ENCODE measurements at places on chromosomes 3 and 15.

GRCh38 chr3:67381667-67382272 lies 272.6 kb downstream of the SUCLG2 start:
- peak; percentile 5 for DNase-seq

- no peak for DNase-seq
These were observed 205.7 kb upstream of the ROBO1 start for GRCh38 chr3:79973482-79973881.

DNA sequence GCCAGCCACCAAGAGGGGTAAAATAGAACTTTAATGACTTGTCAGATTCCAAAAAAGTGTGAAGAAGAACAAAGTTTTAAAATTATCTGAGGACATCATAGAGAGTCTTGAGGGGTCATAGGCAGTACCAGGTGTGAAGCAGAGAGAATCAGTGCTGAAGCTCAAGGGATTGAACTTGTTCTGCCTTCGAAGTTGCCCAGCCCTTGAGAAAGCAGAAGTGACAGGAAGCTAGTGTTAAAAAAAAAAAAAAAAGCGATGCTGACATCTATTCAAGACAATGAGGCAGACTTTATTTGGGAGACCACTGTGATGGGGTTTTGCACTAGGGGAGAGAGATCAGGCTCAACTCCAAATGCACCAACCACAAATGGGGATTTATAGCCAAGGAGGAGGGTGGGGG lies 21.8 kb downstream of the FBXO22 start:
- no peak for DNase-seq

GRCh38 chr3:4820296-4821121 lies 158.7 kb upstream of the BHLHE40 start:
- DNase-seq = no peak

GRCh38 chr15:70672081-70672480 lies 91.3 kb downstream of the UACA start:
- peak; percentile 10 for DNase-seq

- DNase-seq = no peak
These were observed 128.7 kb upstream of the WNT5A start for GRCh38 chr3:55615694-55616295.

DNA sequence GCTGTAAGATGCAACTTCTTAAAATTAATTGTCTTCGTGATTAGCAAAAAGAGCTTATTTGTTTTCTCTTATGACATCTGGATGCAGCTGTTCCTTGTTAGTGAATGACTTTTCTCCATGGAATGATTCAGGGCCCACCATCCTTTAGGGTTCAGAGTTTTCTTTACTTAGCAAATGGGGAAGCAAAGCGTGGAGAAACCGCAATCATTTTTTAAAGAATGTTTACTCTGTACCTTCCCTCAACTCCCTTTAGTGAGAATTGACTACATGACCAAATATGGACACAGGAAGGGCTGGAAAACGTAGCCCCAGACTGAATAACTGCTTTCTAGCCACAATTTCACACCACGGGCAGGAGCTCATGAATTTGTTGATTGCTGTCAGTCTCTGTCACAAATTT lies 130.1 kb downstream of the EDEM1 start:
- no peak for DNase-seq

DNA sequence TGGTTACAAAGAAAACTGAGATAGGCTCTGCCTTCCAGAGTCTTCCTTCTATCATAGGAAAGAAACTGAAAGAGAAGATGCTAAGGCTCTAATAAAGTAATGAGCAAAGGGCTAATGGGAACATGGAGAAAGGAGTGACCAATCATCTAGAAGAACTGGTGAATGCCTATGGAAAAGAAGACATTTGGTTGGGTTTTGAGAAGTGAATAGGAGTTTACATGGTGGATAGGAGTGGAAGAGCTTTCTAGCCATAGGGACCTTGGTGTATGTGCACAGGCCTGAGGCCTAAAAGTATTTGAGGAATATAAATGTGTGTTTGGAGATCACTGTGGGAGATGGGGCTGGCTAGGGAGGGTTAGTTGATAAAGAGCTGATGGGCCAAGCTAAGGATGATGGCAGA lies 6.8 kb downstream of the LPP start:
- no peak for DNase-seq

DNA sequence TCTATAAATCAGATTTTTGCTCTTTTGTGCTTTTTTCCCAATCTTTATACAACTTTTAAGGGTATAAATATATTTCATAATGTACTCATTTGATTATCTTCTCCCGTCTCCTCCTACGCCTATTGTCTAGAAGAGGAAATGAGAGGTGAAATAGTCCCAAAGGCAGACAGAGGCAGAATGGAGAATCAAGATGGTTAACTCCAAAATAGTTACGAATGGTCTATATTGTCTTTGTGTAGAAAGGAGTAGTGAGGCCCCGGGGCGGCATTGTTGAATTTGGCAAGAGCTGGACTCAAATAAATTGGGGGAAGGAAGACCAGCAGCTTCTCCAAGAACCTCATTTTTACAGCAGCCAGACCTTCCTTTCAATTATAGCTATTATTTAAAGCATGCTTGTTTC lies 23.9 kb downstream of the ITPR1 start:
- DNase-seq = no peak

DNA sequence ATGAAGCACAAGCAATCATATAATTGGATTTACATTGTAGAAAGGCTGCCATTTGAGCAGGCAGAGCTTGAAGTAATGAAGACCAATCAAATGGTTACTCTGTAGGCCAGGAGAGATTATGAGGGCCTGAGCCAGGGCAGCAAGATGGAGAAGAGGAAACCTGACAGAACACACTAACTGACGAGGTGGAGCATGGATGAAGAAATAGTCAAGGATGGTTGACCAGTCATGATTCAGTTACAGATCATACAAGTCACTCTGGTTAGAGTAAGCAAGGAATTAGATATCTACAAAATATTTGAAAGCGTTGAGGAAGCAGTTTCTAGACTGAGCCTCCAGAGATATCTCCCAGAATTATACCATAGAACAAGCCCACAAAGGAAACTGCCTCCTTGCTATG lies 101.8 kb upstream of the THSD4 start:
- DNase-seq = no peak

GRCh38 chr3:49273825-49274532 lies 3.1 kb downstream of the C3orf62 start:
- DNase-seq = no peak

- no peak for DNase-seq
These were observed 72.8 kb downstream of the VGLL4 start for GRCh38 chr3:11570789-11571495.

GRCh38 chr3:13780432-13781176 lies 99.3 kb downstream of the WNT7A start:
- no peak for DNase-seq

- no peak for DNase-seq
These were observed 608.6 kb upstream of the BCHE start for GRCh38 chr3:166445865-166446264.

DNA sequence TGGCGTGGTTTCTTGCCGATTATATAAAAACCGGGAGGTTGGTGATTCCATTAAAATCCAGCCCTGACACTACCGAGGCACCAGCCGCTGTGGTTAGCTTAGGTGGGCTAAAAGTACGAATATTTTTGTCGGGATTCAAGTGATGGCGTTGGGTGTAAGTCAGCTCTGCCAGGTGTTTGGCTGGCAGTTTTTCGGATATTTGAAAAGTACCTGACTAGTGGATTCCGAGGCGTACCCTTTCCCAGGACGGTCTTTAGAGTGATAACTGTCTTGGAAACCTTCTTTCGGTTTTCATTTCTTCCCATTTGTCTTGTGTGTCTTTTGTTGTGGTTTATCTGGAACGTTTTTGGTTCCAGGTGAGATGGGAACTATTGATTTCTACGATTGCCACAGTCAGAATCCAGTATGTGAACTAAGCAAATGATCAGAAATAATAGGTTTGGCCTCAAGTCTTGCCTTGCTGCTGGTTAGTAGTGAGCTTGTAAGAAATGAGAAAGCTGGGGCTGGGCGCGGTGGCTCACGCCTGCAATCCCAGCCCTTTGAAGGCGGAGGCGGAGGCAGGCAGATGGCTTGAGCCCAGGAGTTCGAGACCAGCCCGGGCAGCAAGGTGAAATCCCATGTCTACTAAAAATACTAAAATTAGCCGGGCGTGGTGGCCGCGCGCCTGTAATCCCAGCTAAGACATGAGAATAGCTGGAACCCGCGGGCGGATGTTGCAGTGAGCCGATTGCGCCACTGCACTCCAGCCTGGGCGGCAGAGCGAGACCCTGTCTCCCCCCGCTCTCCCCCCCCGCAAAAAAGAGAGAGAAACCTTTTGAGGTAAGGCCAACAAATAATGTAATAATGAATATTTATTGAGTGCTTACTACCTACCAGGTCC lies 1.4 kb downstream of the FYTTD1 start:
- DNase-seq = no peak

GRCh38 chr15:72307026-72307425 lies 12.9 kb downstream of the CELF6 start:
- no peak for DNase-seq

GRCh38 chr3:45881078-45882022 lies 5.0 kb upstream of the CCR9 start:
- DNase-seq = no peak

GRCh38 chr3:187689984-187690383 lies 12.4 kb downstream of the RTP2 start:
- no peak for DNase-seq

- DNase-seq = no peak
These were observed 944 bp upstream of the EIF4E3 start for GRCh38 chr3:71726146-71726545.

DNA sequence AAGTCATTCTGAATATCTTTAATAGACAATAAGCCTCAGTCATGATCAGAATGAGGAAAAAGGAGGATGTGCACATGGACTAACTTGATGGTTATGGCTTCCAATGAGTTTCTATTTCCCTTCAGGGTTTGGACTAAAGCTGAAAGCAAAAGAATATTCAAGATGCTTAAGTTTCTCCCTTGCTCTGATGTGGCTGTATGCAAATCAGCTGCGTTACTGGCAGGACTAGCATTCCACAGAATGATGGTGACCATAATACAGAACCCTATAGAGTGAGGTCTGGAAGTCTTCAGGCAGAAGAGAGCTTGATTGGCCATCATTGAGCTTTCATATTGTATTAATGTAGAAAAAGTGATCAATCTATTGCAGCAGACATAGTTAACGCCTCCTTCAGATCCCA lies 466.0 kb downstream of the NLGN1 start:
- DNase-seq = no peak

GRCh38 chr3:2783261-2783660 lies 326.9 kb downstream of the IL5RA start:
- DNase-seq = no peak

DNA sequence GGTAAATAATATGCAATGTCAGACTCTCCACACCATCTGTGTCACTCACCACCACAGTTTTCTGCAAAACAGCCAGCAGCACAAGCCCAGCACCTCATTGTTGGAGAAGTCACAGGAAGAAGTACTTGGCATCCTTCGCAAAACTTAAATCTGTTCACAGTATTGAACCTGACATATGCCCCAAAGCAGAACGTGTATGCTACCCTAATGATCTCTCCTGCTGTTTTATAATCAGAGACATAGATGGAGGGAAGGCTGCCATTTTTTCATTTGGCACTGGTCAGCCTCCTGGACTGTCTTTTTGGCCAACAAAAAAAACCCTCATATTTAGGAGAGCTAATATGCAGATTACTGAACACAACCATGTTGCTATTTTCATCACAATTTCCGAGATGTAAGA lies 1272.9 kb downstream of the ROBO1 start:
- no peak for DNase-seq

DNA sequence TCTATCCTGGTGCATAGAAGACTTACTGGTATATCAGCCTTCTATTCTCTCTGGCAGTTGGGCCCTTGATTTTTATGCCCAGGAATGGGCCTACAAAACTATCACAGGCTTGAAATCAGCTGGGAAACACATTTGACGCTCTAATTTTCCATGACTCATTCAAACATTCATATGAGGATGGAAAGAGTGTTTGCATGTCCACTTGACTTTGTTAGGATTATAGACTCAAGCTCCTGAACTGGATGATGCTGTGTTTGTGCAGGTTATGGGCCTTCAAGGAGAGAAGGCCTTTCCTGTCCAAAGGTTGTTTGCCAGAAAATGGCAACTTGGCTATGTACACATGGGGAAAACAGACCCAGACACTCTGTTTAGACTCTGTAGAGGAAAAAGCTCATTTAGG lies 219.9 kb downstream of the GAP43 start:
- no peak for DNase-seq

- DNase-seq = no peak
These were observed 129.5 kb downstream of the THRB start for GRCh38 chr3:24365168-24365567.

GRCh38 chr15:47801522-47801921 lies 84.2 kb downstream of the SEMA6D start:
- no peak for DNase-seq

DNA sequence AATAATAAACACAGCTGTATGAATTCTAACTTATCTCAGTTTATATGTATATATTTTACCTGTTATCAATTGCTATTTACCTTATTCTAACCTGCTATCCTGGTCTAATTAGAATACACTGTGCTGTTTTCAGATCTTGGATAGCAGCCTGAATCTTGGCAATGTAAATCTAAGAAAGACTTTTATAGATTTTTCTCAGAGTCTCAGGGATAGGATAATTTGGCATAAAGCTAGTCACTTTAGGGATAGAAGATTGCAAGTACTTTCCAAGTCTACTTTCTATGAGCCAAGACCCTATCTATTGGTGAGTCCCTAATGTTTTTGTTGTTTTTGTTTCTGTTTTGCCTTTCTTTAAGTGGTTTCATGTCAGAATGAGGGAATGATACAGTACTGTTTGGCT lies 695.7 kb downstream of the NAALADL2 start:
- no peak for DNase-seq

DNA sequence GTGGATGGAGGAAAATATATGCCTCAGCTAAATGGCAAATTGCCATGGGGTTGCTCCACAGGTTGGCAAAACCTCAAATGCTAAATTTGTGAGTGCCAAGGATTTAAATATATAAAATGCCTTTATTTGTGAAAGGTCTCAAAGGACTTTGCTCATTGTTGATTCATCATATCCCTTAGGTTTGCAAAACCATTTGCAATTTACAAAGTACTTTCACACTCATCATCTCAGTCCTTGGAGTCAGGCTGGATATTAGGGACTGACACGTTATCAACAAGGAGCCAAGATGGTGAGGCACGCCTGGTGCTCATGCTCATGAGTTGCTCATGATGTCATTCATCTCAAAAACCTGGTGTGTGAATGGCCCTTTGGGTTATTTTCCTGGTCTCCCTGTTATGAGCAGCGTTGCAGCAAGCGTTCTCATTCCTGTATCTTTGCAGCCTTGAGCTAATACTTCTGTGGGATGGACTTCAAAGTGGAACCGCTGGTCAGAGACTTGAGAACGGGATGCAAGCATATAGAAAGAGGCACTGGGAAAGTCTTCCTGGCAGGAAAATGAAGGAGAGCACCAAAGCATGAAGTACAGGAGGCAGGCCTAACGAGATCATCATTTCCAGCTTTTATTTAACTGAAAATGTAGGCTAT lies 66.0 kb downstream of the MYO1E start:
- peak; percentile 38 for DNase-seq
